ENCODE measurements at places on chromosomes 2 and 18. TPM values are rescaled to one million over a fixed set of nuclear protein-coding genes. Genes with fewer than 3 reads are reported as not detected.

The STARD6 gene
- not detected for total RNA-seq

DNA sequence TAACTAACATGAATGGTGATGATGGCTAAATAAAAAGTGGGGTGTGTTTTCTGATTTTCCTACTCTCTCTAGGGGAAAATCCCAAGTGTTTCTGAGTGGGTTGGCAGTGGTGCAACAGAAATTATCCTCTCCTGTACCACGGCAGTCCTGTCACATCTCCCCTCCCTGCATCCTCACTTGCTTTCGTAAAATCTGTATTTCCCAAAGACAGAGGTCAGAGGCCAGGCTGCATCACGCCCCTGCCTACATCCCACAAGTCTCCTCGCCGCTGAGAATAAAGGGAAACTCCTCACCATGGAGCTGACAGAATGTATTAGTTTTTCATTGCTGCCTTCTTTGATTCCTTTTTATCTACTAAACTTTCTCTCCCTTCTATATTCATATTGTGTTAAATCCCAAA is 13.1 kb downstream of the FBLN7 start:
- no peak for DNase-seq

The TTR gene
- total RNA-seq: not detected

The CHAC2 gene
- total RNA-seq: 21.3 TPM

The FAM228A gene
- total RNA-seq: not detected

DNA sequence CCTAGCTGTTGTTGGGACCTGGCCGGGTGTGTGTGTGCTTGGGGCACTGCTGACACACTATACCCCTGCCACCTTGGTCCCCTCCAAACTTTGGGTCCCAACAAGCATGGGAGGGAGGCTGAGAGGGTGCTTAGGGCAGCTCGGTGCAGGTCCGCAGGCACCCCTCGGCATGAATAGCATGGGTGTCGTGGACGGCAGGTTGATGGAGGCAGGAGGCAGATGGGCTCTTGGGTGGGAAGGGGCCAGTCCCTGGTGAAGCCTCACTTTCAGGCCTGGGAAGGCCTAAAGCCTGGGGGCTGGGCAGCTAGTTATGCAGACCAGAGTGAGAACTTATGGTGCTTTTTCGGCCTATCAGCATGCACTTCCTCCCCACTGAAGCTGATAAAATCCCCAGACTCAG is 164.2 kb downstream of the CDH19 start:
- no peak for DNase-seq
